Stimulated activated CD8-positive, alpha-beta memory T cell treated with anti-CD3 and anti-CD28 coated beads, Interleukin-15, amount 100 ng/mL, for 4 hours (primary cell): ENCODE measurements at places on chromosomes 11 and 22.

DNA sequence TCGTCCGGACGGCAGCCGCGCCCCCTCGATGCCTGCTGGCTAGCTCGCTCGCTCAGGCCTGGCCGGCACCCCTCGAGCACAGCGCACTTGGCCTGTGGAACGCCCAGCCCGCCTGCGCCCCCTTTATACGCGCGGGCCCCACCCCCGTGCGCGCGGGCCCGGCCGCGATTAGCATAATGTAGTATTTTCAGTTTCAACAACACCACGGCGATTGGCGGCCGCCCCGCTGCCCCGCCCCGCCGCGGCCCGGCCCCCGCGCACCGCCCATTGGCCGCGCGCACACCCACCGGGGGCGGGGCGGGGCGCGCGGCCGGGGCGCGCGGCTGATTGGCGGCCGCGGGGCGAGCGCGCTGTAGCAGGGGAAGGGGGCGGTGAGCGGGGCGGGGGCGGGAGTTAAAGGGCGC is at the start of gene CDKN1C:
TSS of gene CDKN1C (minus strand) at position 98 of the 404 bp plus-strand sequence. CDS start 319 bp downstream, outside the sequence.
- DNase-seq = peak; percentile 75

- no peak for DNase-seq
Measured at GRCh38 chr11:117851852-117852251, 24.6 kb downstream of the FXYD6 start.

DNA sequence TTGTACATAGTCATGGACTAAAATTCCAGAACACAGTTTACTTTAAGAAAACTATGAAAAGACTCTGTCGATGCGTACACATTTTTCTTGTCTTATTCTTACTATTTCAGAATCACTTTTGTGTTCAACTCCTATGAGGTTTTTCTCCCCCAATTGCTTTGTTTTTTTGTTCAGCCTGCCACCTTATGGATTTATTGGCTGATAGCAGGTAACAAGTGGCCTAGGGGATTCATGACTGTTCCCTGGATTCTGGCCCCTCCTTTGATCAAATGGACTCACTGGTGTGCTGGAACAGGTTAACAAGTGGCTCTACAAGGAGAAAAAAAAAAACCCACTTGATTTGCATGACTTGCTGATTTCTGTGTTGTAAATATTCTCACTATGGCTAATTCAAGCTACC is 10.6 kb downstream of the MMP20 start:
- DNase-seq = no peak

- DNase-seq = no peak
Measured at GRCh38 chr11:121696931-121697670, 244.3 kb upstream of the SORL1-AS1 start.

DNA sequence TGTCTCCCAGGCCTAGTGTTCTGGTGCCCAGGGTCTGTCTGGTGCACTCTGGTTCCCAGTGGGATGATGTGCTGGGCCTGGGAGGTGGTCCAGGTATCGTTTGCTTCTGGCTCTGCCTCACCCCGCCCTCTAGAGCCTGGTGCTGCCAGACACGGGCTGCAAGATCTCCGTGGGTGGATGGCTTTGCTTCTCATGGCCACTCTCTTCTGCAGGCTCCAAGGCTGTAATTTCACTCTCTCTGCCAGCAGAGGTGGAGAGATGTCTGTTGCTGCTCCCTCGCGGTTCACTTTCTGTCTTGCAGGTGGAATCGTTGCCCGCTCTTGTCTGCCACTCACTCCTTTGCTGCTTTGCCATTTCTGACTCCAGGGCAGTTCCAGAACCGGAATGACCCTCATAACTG is 13.4 kb downstream of the NADSYN1 start:
- no peak for DNase-seq

- no peak for DNase-seq
Measured at GRCh38 chr11:134021326-134021725, 47.5 kb upstream of the JAM3 start.

DNA sequence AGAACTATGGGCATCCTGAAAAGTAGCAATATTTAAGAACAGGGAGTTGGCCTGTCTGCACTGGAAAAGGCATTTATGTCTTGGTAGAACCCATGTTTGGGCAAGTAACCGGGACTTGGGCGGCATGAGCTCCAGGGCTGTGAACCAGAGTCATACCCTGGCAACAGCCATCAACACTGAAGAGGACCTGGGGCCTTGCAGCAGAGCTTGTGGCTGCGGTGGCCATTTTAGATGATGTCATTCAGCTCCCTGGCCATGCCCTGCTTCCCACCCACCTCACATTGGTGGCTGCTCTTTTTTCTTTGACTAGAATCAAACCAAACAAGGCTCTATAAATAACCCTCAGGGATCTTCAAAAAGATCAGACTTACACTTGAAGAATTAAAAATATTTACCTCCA is 26.6 kb downstream of the EHF start:
- DNase-seq = no peak
